Tibial nerve (tissue), 4 donors: ENCODE measurements at places on chromosomes 2 and 18. TPM values are rescaled to one million over a fixed set of nuclear protein-coding genes. Genes with fewer than 3 reads are reported as not detected.

Gene CAPN13
- total RNA-seq: not detected

Gene RAPGEF4
- total RNA-seq: 3.6 TPM

Gene ALPP
- total RNA-seq: not detected

- DNase-seq: no peak
- H3K27ac ChIP-seq: no peak overlapping the region
- no peak overlapping the region for H3K4me3 ChIP-seq
- no peaks in the 10 kb centered on the region for H3K27me3 ChIP-seq
- H3K36me3 ChIP-seq: no peaks in the 10 kb centered on the region
Observed at GRCh38 chr2:176745543-176746200, 466.9 kb upstream of the HNRNPA3 start.

DNA sequence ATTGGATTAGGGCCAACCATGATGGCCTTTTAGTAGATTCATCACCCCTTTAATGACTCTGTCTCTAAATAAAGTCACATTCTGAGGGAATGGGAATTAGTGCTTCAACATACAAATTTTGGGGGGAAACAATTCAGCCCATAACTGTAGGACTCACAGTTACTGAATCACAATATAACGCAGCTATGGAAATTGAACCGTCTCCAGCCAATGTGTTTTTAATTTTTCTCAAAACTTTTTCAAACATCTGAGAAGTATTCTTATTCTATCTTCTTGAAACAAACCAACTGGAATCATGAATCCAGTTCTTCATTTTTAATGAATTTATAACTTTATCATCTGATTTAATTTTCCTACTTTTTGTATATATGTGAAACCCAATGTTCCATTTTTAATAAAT is 373.1 kb upstream of the SYT4 start:
- no peak overlapping the region for H3K27ac ChIP-seq
- no peaks in the 10 kb centered on the region for H3K27me3 ChIP-seq
- H3K4me3 ChIP-seq: no peak overlapping the region
- H3K36me3 ChIP-seq: no peaks in the 10 kb centered on the region

Gene LOXL3
- total RNA-seq: 15.0 TPM

DNA sequence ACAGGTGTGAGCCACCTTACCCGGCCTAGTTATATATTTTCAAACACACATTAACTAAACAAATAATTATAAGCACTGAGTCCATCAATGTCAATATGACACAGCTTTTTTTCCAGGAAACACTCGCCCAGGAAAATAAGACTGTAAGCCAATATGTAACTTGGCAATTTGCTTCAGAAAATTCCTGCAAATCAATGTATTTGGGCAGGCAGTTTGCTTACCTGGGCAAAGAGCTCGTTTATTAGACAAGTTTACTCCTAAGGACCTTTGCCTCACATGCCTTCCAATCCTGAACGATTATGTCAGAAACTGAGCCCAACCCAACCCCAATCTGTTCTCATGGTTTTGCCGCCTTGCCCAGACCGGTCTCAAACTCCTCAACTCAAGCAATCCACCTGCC is 34.7 kb upstream of the NDUFV2 start:
- H3K27ac ChIP-seq: no peak overlapping the region
- no peaks in the 10 kb centered on the region for H3K27me3 ChIP-seq
- no peak for DNase-seq
- no peaks in the 10 kb centered on the region for H3K36me3 ChIP-seq
- H3K4me1 ChIP-seq: peaks cover 6% of the 10 kb centered on the region

GRCh38 chr18:55912071-55912470 is 324.1 kb upstream of the TCF4 start:
- no peak for DNase-seq
- no peak overlapping the region for H3K27ac ChIP-seq
- H3K4me1 ChIP-seq: peaks cover 9% of the 10 kb centered on the region
- no peaks in the 10 kb centered on the region for H3K36me3 ChIP-seq

Gene POTEC
- not detected for total RNA-seq

DNA sequence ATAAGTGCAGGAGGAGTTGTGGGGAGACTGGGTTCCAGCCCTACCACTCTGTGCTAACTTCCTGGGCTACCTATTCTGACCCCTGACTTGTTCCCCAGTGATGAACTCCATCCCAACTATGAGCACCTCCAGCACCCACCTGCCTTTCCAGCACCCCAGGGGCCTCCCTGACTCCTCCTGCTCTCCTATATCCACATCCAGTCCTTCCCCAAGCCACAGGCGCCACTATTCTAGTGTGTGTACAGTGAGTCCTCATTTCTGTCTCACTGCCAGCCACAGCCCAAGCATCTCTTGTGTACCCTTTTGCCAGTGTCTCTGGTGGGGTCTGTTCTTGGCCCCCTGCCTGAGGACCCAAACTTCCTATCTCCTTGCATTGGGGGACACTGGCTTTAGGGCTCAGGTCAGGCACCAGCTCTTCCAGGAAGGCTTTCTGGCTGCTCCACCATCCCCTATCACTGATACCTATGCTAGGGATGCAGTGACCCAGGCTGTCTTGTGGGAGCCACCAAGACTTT is 145.2 kb downstream of the INHBB start:
- H3K36me3 ChIP-seq: no peaks in the 10 kb centered on the region
- no peak for DNase-seq
- H3K4me3 ChIP-seq: no peak overlapping the region
- H3K27ac ChIP-seq: no peak overlapping the region
- H3K4me1 ChIP-seq: no peaks in the 10 kb centered on the region
